ENCODE measurements at places on chromosomes 6 and 20. TPM values are rescaled to one million over a fixed set of nuclear protein-coding genes. Genes with fewer than 3 reads are reported as not detected.

Gene PRRT1
- 3.8 TPM for total RNA-seq

Gene NTSR1
- not detected for total RNA-seq

- DNase-seq, result peak; percentile 50
Observed at GRCh38 chr6:41706876-41707564, 28.4 kb downstream of the TFEB start.

GRCh38 chr20:33703498-33704137, 16.5 kb downstream of the PXMP4 start:
- no peak for DNase-seq

DNA sequence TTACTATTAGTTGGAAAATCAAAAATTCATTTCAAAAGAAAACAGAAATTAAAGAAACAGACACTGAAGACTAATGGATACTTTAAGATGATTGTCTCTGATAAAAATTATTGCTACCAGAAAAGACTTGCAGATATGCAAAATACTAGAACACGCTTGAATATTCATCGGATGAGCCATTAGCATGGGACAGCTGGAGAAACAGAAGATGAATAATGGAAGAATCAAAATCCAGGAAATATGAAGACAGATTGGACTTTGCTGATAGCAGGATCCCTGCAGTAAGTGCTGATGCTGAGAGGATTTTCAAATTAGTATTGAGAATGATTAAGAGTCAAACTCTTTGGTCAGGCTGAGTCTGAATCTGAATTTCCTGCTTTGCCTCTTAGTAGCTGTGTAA, 169.4 kb downstream of the EYS start:
- no peak for DNase-seq
